ENCODE measurements at places on chromosomes 13 and 19.

- no peak for DNase-seq
These were observed 883.4 kb downstream of the DIAPH3 start for GRCh38 chr13:59280297-59280696.

DNA sequence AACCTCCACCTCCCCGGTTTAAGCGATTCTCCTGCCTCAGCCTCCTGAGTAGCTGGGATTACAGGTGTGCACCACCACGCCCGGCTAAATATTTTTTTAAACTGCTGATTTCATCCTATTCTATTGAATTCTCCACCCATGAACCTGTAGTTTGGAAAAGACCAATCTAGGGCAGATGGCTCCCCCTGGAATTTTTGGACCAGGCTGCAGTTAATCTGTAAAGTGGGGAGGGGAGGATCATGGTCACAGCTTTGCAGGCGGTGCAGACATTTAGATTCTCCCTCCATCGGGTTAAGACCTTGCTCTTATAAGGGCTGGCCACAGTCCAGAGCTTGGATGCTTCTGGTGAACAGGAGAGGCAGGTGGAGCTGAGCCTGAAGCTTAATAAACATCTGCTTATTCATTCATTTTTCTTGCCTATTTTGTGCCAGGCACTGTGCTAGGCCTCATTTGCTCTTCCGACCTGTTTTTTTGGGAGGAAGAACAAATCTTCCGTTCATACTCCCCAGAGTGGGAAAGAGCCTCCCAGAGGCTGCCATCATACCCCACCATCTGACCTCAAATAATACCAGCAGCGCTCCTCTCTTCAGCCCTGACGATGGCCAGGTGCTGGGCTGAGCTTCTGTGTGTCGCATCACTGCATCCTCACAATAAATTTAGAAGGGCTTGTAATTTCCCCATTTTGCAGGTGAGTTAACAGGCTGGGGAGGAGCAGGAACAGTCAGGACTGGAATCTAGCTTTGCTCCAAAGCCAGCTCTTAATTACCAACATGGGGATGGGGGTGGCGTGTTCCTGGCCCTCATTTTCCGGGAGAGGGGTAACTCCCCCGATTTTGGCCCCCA, 902 bp upstream of the CCDC106 start:
- peak; percentile 16 for DNase-seq

- DNase-seq: no peak
These were observed 385.8 kb upstream of the ZNF507 start for GRCh38 chr19:31959527-31960018.

- peak; percentile 82 for DNase-seq
These were observed at the start of gene GPC6 for GRCh38 chr13:93226623-93227279. GPC6 (plus strand) TSS chr13:93226807.

GRCh38 chr19:46922465-46922864, 61.7 kb downstream of the ARHGAP35 start:
- no peak for DNase-seq

GRCh38 chr13:109647053-109647452, 139.3 kb downstream of the IRS2 start:
- DNase-seq: peak; percentile 46

DNA sequence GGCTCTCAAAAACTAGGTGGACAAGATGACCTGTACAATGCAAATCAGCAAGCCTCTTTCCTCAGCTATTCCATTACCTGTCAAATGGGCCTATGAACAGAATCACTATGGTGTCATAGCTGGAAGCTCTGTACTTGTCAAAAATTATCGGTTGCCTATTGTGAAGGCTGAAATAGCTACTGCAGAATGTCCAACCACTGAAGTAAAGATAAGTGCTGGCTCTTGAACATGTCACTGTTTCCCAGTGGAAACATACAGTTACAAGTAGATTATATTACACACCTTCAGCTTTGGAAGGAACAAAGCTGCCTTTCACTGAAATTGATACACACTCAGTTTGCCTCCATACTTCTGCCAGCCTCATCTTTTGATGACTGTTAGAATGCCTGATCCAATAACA, 55.5 kb upstream of the PCDH9 start:
- DNase-seq: no peak

DNA sequence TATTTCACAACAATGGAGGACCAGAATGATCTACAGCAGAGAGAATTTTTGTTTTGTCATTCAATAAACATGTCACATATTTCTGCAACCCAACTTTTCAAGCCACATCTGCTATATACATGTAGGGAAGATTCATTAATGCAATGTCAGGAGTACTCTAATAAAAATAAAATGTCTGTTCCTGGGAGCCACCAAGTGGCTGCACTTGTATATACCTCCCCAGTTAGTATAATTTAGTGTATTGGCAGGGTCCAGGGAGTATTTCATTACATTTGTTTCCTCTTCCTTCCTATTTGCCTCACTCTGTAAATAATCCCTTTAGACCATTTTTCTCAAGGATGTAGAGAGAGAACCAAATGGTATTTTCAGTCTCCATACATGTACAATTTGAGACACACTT, 1169.0 kb downstream of the DIAPH3 start:
- no peak for DNase-seq

DNA sequence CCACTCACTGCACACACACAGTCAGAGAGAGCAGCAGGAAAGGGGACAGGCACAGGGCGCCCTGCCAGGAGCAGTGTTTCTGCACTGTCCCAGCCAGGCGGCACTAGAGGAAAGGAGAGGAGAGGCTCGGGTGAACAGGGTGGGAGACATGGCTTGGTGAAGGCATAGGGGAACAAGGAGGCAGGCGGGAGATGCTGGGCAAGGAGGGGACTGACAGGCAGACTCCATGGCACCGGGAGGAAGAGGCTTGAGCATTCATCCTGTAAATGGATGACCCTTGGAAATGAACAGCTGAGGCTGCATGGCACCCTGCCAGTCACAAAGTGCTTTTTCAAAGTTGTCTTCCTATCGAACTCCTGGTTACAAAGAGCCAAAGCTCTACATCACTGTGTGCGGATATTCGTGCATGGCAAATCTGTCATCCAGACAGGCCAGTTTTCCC, 22.4 kb downstream of the MED26 start:
- DNase-seq: no peak

DNA sequence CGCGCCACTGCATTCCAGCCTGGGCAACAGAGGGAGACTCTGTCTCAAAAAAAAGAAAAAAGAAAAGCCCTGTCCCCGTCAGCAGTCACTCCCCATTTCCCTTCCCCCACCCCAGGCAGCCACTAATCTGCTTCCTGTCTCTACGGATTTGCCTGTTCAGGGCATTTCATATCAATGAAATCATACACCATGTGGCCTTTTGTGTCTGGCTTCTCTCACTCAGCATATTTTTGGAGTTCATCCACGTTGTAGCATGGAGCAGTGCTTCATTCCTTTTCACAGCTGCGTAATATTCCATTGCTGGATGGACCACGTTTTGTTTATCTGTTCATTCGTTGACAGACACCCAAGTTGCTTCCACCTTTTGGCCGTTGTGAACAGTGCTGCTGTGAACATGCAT, 36.1 kb upstream of the KLF2 start:
- DNase-seq: no peak

GRCh38 chr13:20968745-20969144, 66.2 kb upstream of the XPO4 start:
- DNase-seq: no peak

DNA sequence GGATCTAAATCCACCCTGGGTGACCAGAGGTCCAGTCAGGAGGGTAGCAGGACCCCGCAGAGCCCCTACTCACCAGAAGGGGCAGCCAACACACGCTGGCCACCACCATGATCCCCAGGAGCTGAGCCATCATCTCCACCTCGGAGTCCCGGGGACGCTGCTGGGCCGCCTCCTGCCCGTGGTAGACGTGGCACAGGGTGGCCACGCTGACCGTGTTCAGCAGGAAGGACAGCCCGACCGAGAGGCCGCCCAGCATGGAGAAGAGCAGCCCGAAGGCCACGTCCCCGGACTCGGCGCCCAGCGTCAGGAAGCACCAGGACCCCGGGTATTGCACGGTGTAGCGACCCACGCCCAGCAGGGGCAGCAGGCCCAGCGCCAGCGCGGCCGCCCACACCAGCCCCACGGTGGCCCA, 6.9 kb downstream of the TBXA2R start:
- DNase-seq: peak; percentile 57

- peak; percentile 26 for DNase-seq
These were observed 16.1 kb upstream of the ABCC4 start for GRCh38 chr13:95317039-95317989.

DNA sequence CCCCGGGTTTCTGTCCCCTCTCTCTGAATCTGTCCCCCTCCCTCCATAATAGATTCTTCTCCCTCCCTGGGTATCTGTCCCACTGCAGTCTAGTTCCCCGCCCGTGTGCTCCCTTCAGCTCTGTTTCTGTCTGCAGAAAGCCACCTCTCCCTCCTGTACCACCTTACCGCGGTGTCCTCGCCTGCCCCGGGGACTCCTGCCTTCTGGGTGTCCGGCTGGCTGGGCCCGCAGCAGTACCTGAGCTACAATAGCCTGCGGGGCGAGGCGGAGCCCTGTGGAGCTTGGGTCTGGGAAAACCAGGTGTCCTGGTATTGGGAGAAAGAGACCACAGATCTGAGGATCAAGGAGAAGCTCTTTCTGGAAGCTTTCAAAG, 1.3 kb downstream of the FCGRT start:
- no peak for DNase-seq

GRCh38 chr19:907183-907853, 5.7 kb downstream of the R3HDM4 start:
- DNase-seq: no peak

- no peak for DNase-seq
These were observed 81.8 kb downstream of the SPRY2 start for GRCh38 chr13:80259159-80259558.

DNA sequence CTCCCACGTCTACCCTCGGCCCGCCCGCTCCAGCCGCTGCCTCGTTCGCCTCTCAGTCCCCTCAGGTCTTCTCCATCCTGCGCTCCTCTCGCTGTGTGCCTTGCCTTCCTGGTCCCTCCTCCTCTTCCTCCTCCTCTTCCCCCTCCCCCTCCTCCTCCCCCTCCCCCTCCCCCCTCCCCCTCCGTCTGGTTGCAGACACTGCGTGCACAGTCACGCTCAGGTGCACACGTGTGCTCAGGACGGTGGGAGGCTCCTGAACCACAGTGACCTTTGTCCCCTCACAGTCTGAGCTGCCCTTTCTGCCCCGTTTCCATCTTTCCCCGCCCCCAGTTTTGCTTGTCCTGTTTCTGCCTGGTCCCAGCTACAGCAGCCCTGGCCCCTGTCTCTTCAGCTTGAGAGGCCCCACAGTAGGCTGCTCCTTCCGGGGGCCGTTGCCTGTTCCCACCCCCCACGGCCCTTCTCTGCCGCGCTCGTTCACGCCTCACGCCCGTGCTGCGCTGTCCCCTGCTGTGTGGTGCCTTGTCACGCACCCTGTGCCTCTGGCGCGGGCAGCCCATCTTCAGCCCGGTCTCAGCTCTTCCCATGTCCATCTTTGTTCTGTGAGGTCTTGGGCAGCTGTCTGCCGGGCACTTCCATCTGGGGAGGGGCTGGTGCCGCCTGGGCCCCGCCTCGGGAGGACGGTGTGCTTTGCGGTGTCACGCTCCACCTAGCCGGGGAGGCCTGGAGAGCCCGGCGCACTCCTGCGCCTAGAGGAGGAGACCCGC, 13.8 kb upstream of the RPS15 start:
- DNase-seq: no peak

GRCh38 chr13:39688699-39689405, 33.4 kb downstream of the COG6 start:
- no peak for DNase-seq

DNA sequence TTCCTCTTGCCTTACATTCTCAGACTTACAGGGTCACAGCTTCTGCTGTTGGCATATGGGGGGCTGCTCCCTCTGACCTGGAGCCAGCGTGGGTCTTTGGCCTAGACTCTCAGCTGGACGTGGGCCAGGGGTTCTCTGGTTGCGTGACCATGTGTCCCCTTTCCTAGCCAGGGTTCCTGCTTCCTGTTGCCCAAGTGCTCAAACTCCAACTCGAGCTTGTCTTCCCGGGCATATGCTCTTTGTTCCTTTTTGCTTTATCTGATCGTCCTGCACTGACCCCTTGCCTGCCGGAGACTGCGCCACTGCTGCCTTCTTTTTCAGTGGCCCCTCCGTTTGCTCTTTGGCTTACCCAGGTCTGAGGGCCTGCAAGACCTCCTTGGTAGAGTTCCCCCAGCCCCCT, 25.3 kb upstream of the GPR183 start:
- no peak for DNase-seq

DNA sequence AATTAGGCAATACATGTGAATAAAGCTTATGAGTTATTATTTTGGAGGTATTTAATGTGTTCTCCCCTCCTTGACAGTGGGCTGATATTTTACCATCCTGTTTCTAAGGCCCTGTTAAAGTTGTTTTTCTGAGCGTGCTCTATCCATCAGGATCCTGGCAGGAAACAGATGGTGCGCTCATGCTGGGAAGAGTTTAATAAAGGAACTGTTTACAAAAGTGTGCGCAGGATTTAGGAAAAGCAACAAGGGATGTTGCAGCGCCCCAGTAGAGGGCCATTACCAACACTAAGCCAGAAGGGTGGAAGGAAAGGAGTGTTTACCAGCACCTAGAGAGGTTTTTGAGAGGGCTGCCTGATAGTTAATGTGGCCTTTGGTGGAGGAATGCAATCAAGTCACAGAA, 374.5 kb downstream of the KCNRG start:
- DNase-seq: peak; percentile 24

DNA sequence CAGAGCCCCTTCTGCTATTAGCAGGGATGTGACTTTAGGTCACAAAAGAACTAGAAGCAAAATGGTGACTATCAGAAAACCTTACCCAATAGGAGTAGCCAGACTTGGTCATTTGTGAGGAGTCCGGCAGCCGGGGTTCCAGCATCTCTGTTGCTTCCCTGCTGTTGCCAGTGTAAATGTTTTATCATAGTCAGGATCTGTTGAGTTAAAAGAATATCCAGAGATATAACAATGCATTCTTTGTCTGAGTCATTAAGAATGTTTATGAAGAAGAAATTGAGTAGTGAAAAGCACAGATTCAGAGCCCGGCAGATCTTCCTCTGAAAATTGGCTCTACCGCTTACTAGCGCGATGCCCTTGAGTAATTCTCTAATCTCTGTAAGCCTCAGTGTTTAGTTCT, 84.2 kb downstream of the COL4A2 start:
- no peak for DNase-seq

DNA sequence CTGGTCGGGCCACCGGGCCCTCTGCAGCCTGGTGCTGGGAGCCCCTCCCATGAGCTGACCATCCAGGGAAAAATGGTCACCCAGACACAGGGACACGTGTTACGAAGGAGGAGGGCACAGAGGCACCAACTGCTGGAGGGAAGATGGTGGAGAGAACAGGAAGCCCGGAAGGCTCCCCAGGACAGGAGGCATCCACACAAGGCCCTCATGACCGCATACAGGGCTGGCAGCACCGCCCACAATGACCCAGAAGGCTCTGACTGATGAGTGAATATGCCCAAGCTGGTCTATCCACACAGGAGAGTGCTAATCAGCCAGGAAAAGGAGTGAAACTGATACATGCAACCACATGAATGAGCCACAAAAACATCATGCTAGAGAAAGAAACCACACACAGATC, 14.0 kb upstream of the TMEM86B start:
- DNase-seq: no peak

GRCh38 chr13:40819797-40820315, 30.4 kb downstream of the SLC25A15 start:
- no peak for DNase-seq

DNA sequence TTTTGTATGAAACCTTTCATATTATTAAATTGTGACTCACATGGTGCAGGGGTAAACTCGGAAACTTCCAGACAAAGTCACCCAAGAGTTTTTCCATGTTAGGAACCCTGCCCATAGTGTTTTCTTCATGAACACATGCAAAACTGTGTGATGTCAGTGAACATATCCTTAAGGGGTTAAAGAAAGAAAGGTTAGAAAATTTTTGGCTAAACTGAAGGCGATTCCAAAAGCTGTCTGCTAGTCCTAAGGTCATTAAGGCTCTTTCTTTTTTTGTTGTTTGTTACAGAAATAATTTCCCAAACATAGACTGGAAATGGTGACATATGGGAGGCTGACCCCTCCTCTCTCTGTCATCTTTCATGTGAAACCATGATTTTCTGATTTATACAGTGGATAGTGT, 271.9 kb downstream of the DNAJC15 start:
- no peak for DNase-seq
